ENCODE measurements at places on chromosomes 7 and 10.

GRCh38 chr10:125859128-125859817, 21.8 kb downstream of the DHX32 start:
- no peak for DNase-seq

GRCh38 chr10:35903021-35903420, 260.9 kb upstream of the FZD8 start:
- no peak for DNase-seq

DNA sequence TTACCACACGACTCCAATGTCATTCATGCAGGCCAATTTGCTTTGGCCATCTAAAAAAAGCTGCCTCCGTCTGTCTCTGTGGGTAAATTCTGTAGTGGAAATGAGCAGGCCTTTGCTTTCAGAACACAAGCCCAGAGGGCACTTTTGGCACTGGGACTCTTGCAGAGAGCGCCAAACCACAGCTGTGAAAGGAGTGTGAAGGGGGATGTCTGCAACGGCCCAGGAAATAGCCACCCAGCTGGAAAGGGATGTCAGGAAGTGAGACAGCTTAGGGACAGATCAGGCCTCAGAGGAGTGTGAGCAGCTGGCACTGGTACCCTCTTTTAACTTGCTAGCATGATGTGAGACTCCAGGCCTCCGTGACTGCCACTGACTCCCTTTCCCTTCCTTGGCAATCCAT, 152.4 kb downstream of the DKK1 start:
- DNase-seq = no peak

GRCh38 chr10:17088118-17088806, 41.3 kb downstream of the CUBN start:
- DNase-seq = no peak

GRCh38 chr7:43873300-43873699, 4.0 kb upstream of the MRPS24 start:
- DNase-seq = no peak

DNA sequence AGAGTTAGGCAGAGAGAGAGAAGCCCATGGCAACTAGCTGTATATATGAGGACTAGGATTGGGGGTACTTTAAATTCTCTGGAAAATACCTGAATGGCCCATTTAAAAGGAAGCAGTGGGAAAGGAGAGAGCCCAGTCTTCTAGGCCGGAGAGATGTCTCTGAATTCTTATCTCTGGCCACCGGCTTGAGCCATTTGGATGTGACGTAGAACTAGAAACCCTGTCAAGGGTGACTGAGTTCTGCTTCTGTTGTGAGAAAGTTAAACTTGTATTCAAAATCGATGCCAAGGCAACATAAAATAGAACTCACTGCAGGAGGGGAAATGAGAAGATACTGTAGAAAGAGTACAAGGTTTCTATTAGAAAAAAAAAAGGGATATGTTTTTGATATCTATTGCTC, 6.3 kb upstream of the GSTK1 start:
- DNase-seq = no peak

DNA sequence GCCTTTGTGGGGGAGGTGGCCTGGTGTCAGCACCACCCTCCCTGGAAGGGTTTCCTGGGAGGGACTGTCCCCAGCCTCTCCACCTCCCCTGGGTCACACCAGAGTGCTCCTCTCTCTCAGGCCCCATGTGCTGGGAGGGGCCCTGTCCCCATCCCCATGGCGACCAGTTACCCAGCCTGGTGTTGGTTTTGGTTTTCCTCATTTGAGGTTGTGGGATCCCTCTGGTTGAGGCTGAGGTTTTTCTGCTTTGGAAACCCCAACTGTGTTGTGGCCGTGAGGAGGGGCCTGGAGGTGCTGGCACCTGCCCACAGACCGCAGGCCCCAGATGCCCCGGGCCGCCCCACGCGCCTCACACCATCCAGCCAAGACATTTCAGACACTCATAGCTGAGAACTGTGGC, 106.3 kb downstream of the GRK5 start:
- DNase-seq = no peak

DNA sequence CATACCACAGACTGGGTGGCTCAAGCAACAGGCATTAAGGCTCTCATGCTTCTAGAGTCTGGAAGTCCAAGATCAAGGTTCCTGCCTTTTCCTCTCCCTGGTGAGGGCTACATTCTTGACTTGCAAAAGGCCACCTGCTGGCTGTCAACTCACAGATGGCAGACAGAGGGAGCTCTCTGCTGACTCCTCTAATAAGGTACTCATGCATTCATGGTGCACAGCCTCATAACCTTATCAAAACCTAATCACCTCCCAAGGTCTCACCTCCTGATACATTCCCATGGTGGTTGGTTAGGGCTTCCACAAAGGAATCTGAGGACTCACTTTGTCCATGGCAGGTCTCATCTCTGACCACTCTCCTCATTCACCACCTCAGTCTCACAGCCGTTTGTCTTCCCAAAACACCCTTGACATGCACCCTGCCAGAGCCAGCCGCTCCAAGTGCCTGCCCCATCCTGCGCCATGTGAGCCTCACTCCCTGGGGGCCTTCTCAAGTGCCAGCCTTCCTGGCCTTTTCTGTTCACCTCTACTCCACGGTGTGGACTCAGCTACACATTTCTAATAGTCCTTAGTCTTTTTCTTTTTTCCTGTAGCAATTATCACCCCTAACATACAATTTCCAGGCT, 400.3 kb upstream of the ADARB2 start:
- DNase-seq = no peak
